ENCODE measurements at places on chromosomes 4 and X. TPM values are rescaled to one million over a fixed set of nuclear protein-coding genes. Genes with fewer than 3 reads are reported as not detected.

The PCDH18 gene
- 382 TPM for total RNA-seq

The LDB2 gene
- 177 TPM for total RNA-seq

The GAGE12J gene
- total RNA-seq: not detected

The EPGN gene
- total RNA-seq: 0.17 TPM

The CT45A2 gene
- total RNA-seq: not detected

The SOD3 gene
- total RNA-seq: 42.3 TPM

The USP17L15 gene
- not detected for total RNA-seq

The SPP1 gene
- total RNA-seq: 0.29 TPM

The IQSEC2 gene
- total RNA-seq: 12.2 TPM

The RTL3 gene
- 0.29 TPM for total RNA-seq

The EPHA5 gene
- 4.5 TPM for total RNA-seq

The MAGEA4 gene
- not detected for total RNA-seq

The NAT8L gene
- 0.17 TPM for total RNA-seq

The CT45A8 gene
- total RNA-seq: not detected

The APEX2 gene
- 7.9 TPM for total RNA-seq

The PSMD10 gene
- total RNA-seq: 116 TPM

The STBD1 gene
- total RNA-seq: 10.0 TPM

The DKK2 gene
- total RNA-seq: 1.8 TPM

The CD40LG gene
- not detected for total RNA-seq

The CDX4 gene
- not detected for total RNA-seq

The INTU gene
- 6.3 TPM for total RNA-seq

The PDCL2 gene
- total RNA-seq: not detected

The LIN54 gene
- total RNA-seq: 20.2 TPM

The COX18 gene
- 31.9 TPM for total RNA-seq

The ARX gene
- total RNA-seq: not detected

Data from smooth muscle cell of trachea (primary cell).